ENCODE measurements at places on chromosomes 4 and X. TPM values are rescaled to one million over a fixed set of nuclear protein-coding genes. Genes with fewer than 3 reads are reported as not detected.

ODAPH gene
- not detected for total RNA-seq

C4orf36 gene
- not detected for total RNA-seq

RASSF6 gene
- not detected for total RNA-seq

HDX gene
- 5.5 TPM for total RNA-seq

FRAS1 gene
- 4.1 TPM for total RNA-seq

CXCL11 gene
- total RNA-seq: 0.66 TPM

ANK2 gene
- 1.5 TPM for total RNA-seq

DCX gene
- total RNA-seq: not detected

NUP62CL gene
- total RNA-seq: not detected

TLR3 gene
- total RNA-seq: 0.72 TPM

H2BW1 gene
- not detected for total RNA-seq

GSX2 gene
- total RNA-seq: not detected

ADGRL3 gene
- total RNA-seq: 4.3 TPM

GPR34 gene
- total RNA-seq: not detected

DOK7 gene
- total RNA-seq: not detected

CCDC160 gene
- not detected for total RNA-seq

SLC6A14 gene
- not detected for total RNA-seq

GAGE2A gene
- total RNA-seq: not detected

SSX4B gene
- not detected for total RNA-seq

KLHL34 gene
- not detected for total RNA-seq

TMSB15C gene
- total RNA-seq: 3.6 TPM

RASL11B gene
- not detected for total RNA-seq

NUDT9 gene
- total RNA-seq: 15.7 TPM

FGF16 gene
- 0.99 TPM for total RNA-seq

C4orf33 gene
- 3.4 TPM for total RNA-seq

MAGEA4 gene
- total RNA-seq: not detected
